ENCODE measurements at places on chromosomes 3 and 15.

DNA sequence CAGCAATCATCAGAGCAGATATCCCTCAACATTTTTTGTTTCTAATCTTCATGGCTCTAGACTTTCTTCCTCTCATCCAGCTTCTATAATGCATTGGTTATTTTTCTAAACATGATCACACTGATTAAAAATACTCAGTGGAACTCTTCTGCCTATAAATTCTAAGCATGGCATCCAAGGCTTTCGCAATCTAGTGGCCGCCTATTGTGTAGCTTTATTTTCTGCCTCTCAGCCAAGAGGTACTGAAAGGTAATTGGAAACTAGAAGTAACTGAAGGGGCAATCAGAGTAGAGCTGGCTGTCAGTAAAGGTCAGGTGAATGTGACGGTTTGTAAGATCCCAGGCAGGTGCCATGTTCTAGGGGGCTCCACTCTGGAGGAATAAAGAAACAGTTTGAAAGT is 33.4 kb downstream of the OXSM start:
- no peak for DNase-seq

DNA sequence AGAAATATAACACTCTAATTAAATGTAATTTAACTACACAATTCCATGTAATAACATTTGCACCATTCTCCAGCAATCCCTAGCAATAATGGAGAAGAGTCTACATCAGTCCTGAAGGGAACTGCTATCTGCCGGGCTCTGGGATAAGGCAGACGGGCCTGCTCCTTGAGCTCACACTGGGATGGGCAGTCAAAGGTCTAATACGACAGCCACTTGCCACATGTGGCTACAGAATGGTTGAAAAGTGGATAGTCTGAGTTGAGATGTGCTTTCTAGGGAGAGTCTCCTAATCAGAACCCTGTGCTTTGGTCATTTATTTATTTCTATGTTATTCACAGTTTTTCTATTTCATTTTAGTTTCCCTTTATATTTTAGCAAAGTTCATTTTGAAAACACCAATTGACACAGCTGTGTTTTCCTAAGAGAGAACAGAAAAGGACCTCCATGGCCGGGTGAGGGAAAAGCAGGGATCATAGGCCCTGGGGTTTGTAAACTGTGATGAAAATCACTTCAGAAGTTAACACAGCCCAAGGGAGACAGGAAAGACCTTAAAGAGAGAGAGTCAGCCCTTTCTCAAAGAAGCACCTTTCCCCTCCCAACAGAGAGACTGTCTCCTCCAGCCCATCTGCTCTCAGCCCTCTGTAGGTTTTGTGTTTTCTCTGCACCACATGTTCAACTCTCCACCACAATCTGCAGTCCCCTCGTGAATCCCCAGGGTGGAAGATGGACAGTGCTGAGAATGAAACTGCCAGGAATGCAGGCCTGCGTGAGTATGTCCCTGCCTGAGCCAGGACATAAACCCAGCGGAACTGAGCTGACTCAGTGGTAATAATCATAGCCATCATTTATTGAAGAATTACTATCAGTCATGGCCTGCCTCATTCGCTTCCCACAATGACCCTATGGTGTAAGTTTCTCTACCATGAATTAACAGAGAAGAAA is 11.6 kb downstream of the FSIP1 start:
- DNase-seq = no peak

GRCh38 chr3:48852151-48852550 is 4.5 kb upstream of the PRKAR2A start:
- DNase-seq = no peak

DNA sequence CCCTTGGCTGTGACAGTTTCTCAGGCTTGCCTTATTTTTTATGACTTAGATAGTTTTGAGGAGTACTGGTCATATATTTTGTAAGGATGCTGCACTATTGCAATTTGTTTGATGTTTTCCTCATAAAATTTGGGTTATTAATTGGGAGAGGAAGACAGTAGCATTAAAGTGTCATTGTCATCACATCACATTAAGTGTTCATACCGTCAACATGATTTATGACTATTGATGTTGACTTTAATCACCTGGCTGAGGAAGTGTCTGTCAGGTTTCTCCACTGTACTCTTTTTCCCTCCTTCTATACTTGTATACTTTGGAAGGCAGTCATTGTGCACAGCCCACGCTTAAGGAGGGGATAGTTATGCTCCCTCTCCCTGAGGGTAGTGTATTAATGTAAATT is 26.9 kb downstream of the TRIM69 start:
- no peak for DNase-seq
